Gastroesophageal sphincter (tissue), 4 donors: ENCODE measurements at places on chromosomes 6 and 20. TPM values are rescaled to one million over a fixed set of nuclear protein-coding genes. Genes with fewer than 3 reads are reported as not detected.

LST1 gene
- total RNA-seq, result 1.4 TPM

BPIFB1 gene
- not detected for total RNA-seq

IL22RA2 gene
- not detected for total RNA-seq

- H3K27ac ChIP-seq, result no peak overlapping the region
- no peaks in the 10 kb centered on the region for H3K27me3 ChIP-seq
- no peaks in the 10 kb centered on the region for H3K36me3 ChIP-seq
- H3K4me1 ChIP-seq, result no peaks in the 10 kb centered on the region
- no peak for ATAC-seq
- no peak overlapping the region for H3K4me3 ChIP-seq
Observed at GRCh38 chr6:158661156-158661685, 11.4 kb downstream of the SYTL3 start.

DNA sequence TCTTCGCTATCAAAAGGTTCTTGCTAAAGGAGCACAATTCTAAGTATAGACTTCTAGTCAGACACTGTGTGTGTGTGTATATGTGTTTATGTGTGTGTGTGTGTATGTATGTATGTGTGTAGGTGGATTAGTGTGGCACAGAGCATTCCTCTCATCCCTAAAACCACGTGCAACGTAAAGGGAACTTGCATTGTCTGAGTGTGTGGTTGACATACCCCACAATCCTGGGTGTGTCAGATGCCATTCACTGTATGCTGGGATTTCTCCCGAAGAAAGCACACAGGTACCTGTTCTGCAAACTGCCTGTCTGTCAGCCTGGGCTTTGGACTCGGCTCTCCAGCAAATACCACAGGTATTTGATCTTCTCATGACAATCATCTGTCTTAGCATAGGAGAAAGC, 42.3 kb upstream of the TBC1D7 start:
- no peaks in the 10 kb centered on the region for H3K27me3 ChIP-seq
- no peak overlapping the region for H3K4me3 ChIP-seq
- no peak for ATAC-seq

GRCh38 chr6:5054245-5054873, 30.8 kb upstream of the PPP1R3G start:
- ATAC-seq, result no peak
- H3K27me3 ChIP-seq, result no peaks in the 10 kb centered on the region
- H3K4me3 ChIP-seq, result no peak overlapping the region
- H3K36me3 ChIP-seq, result no peaks in the 10 kb centered on the region

DNA sequence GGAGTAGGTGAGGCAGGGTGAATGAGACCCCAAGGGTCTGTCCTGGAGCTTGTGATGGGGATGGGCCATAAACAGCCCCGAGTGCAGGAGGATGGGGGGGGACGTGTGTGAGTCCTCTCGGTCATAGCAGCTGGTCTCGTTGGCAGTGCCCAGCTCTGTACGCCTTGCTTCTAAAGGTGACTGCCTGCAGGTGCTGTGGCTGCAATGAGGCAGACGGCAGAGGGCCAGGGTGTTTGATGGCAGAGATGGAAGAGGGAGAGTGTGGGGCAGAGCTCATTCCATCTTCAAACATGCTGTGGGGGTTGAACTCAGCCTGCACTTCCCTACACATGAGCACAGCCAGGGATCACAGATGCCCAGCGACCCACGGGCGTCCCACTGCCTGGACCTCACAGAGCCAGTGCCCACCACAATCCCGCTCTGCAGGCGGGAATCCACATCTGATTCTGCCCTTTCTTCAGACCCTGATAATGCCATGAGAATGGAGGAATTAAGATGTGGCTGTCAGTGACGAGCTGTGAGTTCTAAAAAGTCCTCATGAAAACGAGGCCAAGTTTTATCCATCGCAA, 123.3 kb upstream of the CDH4 start:
- H3K27me3 ChIP-seq, result no peaks in the 10 kb centered on the region
- H3K27ac ChIP-seq, result no peak overlapping the region
- H3K4me3 ChIP-seq, result no peak overlapping the region
- no peaks in the 10 kb centered on the region for H3K4me1 ChIP-seq
- no peaks in the 10 kb centered on the region for H3K36me3 ChIP-seq

GRCh38 chr6:165204807-165205545, 104.4 kb downstream of the C6orf118 start:
- H3K27ac ChIP-seq, result no peak overlapping the region
- no peak overlapping the region for H3K4me3 ChIP-seq
- no peaks in the 10 kb centered on the region for H3K36me3 ChIP-seq
- ATAC-seq, result no peak
- no peaks in the 10 kb centered on the region for H3K4me1 ChIP-seq

DNA sequence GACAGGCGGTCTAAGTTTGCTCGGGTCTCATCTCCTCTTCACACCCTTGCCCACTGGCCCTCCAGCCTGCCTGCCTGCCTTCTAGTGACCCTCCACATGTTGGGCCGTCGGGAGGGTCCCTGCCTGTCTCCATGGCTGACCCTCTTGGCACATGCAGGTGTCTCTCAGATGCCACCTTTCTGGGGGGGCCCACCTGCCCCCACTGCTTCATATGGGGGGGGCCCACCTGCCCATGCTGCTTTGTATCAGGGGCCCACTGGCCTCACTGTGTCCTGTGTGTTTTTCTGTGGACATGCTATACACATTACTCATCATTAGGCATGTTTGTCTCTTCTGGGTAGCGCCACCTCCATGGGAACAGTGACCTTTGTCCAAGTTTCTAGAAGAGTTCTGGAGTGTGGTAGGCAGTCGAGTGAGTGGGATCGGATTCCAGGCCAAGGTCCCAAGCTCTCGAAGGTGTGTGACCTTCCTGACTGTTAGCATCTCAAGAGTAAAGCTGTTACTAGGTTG, 40.4 kb upstream of the KIF25 start:
- no peak overlapping the region for H3K4me3 ChIP-seq
- no peak for ATAC-seq
- no peaks in the 10 kb centered on the region for H3K27me3 ChIP-seq
- H3K27ac ChIP-seq, result no peak overlapping the region
- peaks cover 5% of the 10 kb centered on the region for H3K4me1 ChIP-seq

DNA sequence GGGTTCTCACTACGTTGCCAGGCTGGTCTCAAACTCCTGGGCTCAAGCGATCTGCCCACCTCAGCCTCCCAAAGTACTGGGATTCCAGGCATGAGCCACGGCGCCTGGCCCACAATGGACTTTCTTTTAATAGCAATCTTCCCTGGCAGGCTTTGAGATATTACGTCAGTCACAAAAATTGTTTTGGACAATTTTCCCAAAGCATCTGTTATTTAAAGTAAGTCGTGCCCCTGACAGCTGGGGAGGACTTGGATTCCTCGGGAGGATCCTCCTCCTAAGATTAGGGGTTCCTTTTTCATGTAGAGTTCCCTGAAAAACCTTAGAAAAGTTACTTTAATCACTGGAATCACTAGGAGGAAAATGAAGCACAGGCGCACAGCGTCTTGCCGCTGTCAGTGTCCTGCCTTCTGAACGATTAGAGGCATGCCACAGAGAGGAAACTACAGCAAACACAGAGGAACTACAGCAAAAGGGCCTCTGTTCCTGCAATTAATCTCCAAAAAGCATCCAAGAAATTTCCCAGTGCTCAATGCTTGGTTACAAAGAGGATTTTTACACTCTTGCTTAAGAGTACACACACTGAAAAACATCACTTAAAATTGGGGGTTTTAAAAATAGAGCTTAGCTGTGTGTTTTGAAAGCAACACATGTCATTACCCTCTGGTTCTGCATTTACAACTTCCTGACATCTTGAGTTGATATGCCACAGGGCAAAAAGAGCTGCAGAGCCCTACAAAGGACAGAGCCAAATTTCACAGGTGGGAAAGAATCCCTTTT, 4.5 kb downstream of the ACSS1 start:
- peaks cover 76% of the 10 kb centered on the region for H3K4me1 ChIP-seq
- H3K27ac ChIP-seq, result peak overlapping the region; percentile 75
- H3K36me3 ChIP-seq, result no peaks in the 10 kb centered on the region
- H3K4me3 ChIP-seq, result no peak overlapping the region
- peak; percentile 44 for ATAC-seq

DNA sequence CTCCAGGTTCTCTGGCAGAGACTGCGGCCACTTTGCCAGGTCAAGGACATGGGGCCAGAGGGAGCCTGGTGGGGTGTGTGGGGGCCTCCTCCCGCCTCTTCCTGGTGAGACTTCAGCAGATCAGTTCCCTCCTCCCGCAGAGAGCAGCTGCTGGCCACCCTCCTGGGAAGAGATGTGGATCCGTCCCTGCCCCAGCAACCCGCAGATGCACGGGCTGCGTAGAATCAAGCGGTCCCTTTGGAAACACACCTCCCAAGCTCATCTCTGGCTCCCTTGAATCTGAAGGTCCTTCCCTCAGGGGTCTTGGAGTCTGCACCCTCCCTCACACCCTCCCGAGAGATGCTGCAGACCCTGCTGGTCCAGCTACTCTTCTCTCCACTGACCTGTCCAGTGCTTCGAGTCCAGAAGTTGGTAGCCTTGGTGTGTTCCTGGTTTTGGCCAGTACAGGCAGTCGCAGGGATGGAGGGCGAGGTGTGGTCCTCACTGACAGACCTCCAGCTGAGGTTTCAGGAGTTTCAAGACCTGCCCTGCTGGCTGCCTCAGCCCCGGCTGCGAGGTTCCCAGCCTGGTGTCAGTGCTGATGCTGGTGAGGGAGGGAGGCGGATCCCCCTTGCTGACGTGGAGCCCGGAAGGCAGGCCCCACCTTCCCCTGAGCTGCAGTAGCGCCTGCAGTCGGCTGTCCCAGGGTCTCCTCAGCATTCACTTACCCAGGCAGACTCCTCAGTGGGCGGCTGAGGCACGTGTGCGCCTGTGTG, at the start of gene NPBWR2:
NPBWR2 (minus strand) TSS at position 585 of the 755 bp plus-strand sequence. CDS start 734 bp downstream, outside the sequence.
- H3K4me3 ChIP-seq, result no peak within 1 kb of the TSS
- H3K36me3 ChIP-seq, result no peaks in the 10 kb centered on the region
- peaks cover 63% of the 10 kb centered on the region for H3K27me3 ChIP-seq
- H3K4me1 ChIP-seq, result peaks cover 3% of the 10 kb centered on the region
- H3K27ac ChIP-seq, result no peak within 1 kb of the TSS

GRCh38 chr6:15953152-15953880, 175.6 kb upstream of the MYLIP start:
- no peaks in the 10 kb centered on the region for H3K36me3 ChIP-seq
- no peak overlapping the region for H3K4me3 ChIP-seq
- no peak for ATAC-seq
- H3K4me1 ChIP-seq, result peaks cover 7% of the 10 kb centered on the region

- H3K4me1 ChIP-seq, result no peaks in the 10 kb centered on the region
- H3K36me3 ChIP-seq, result no peaks in the 10 kb centered on the region
- ATAC-seq, result no peak
- peaks cover 3% of the 10 kb centered on the region for H3K27me3 ChIP-seq
- no peak overlapping the region for H3K27ac ChIP-seq
Observed at GRCh38 chr6:148287623-148288333, 54.9 kb upstream of the SASH1 start.

GRCh38 chr6:13709689-13710551, 1.7 kb downstream of the RANBP9 start:
- no peak for ATAC-seq
- no peaks in the 10 kb centered on the region for H3K27me3 ChIP-seq
- peak overlapping the region; percentile 82 for H3K4me3 ChIP-seq
- peak overlapping the region; percentile 90 for H3K27ac ChIP-seq
- no peaks in the 10 kb centered on the region for H3K4me1 ChIP-seq

DNA sequence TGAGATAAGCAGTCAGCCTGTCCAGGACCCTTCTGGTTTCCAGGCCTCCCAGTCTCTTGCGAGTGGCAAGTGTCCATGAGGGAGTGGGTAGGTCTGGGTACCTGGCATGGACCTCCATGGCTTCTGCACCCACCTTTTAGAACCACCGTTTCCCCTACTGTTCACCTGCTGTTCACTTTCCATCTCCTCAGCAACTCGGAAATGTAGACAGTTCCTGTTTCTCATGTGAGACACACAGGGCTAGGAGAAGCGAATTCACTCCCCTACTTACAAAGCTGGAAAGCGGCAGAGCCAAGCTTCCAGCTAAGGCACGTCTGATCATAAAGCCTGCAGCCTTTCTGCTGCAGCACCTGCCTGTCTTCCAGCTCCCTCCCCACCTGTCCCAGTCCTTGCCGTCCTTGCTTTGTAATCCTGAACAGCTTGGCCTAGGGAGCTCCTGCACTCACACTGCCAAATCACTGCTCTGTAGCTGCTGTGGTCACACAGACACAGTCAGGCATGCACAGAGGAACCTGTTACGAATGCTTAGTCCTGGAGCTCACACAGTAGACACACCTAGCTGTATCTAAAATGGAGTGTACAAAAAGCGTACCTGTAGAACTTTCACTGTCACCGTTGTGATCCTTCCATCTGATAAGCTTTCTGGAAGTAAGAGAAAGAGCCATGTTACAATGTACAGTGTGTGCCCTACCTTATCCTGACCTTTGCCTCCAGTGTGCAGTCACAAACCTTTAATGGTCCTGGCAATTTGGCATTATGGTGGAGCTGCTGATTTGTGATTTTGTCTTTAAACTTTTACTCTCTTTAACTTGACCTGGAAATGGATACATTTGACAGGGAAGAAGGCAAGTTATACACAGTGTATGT, 294.1 kb downstream of the NRN1 start:
- H3K4me1 ChIP-seq, result no peaks in the 10 kb centered on the region
- H3K36me3 ChIP-seq, result no peaks in the 10 kb centered on the region
- H3K4me3 ChIP-seq, result no peak overlapping the region
- ATAC-seq, result no peak

GRCh38 chr6:88538840-88539239, 372.7 kb upstream of the CNR1 start:
- H3K4me1 ChIP-seq, result no peaks in the 10 kb centered on the region
- H3K4me3 ChIP-seq, result no peak overlapping the region
- ATAC-seq, result no peak
- no peak overlapping the region for H3K27ac ChIP-seq

- no peak overlapping the region for H3K4me3 ChIP-seq
- peaks cover 28% of the 10 kb centered on the region for H3K4me1 ChIP-seq
- H3K27ac ChIP-seq, result peak overlapping the region; percentile 45
- no peaks in the 10 kb centered on the region for H3K27me3 ChIP-seq
- ATAC-seq, result no peak
- H3K36me3 ChIP-seq, result no peaks in the 10 kb centered on the region
Observed at GRCh38 chr6:1322696-1323219, 10.9 kb downstream of the FOXQ1 start.

DNA sequence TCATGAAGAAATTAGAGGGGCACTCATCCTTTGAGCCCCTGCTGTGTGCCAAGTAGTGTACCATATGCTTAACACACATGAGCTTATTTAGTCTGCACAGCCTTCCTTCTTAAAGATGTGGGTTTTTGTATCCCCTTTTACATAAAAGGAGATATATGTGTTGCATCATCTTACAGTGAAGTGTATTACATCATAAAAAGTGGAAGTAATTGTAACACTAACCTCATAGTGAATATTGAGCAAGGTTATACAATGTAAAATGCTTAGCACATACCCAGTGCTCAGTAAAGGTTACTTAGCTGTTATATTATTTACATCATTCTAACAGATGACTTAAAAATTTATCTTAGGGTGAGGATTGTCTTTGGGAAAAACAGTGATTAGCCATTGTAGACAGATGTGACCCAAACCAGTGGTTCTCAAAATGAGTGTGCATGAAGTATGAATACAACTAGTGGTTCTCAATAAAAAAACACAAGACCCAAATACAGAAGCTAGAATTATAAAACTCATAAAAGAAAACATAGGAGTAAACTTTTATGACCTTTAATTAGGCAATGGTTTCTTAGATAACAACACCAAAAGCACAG, 3.8 kb upstream of the PIGU start:
- H3K36me3 ChIP-seq, result no peaks in the 10 kb centered on the region
- H3K27ac ChIP-seq, result no peak overlapping the region
- no peaks in the 10 kb centered on the region for H3K4me1 ChIP-seq
- no peaks in the 10 kb centered on the region for H3K27me3 ChIP-seq
